Stimulated activated CD8-positive, alpha-beta memory T cell treated with anti-CD3 and anti-CD28 coated beads, Interleukin-12 subunit alpha, Interleukin-12 subunit beta, amount 100 ng/mL, for 4 hours (primary cell): ENCODE measurements at places on chromosomes 5 and 9.

GRCh38 chr5:149654231-149654630, 72.9 kb downstream of the ARHGEF37 start:
- no peak for DNase-seq

- DNase-seq, result no peak
Observed at GRCh38 chr5:149012350-149012749, 50.5 kb downstream of the SH3TC2 start.

GRCh38 chr5:59322058-59322457, 571.5 kb downstream of the PDE4D start:
- no peak for DNase-seq

DNA sequence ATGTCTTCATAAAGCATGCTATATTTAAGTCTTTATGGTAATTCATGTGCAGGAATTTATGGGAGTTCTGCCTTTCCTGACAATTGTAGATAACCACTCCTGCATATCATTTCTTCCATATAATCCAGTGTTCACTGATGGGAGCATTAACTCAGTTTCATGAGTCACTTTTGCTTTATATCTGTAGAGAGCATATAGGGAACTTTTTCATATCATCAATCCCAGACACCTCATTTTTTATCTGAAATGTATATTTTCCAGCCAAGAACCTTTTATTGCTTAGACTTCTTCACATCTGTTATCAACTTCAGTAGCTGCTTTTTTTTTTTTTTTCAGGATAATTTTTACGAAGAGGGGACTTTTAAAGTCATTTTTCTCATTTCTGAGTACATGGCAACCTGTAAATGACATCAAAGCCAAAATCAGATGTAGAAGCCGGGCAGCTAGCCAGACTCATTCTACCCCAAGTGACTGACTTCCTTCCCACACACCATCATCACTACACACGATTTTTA, 41.1 kb downstream of the NFX1 start:
- no peak for DNase-seq
